NCI-H748 treated with DMSO at 0.1 percent for 48 hours (cell line): ENCODE measurements at places on chromosomes 16 and 17.

- DNase-seq, result no peak
Observed at GRCh38 chr17:35127751-35128514, 6.5 kb downstream of the FNDC8 start.

GRCh38 chr16:50340578-50340977 is 28.2 kb downstream of the BRD7 start:
- no peak for DNase-seq

GRCh38 chr17:82636626-82637598 is 11.3 kb downstream of the WDR45B start:
- DNase-seq, result peak; percentile 99

DNA sequence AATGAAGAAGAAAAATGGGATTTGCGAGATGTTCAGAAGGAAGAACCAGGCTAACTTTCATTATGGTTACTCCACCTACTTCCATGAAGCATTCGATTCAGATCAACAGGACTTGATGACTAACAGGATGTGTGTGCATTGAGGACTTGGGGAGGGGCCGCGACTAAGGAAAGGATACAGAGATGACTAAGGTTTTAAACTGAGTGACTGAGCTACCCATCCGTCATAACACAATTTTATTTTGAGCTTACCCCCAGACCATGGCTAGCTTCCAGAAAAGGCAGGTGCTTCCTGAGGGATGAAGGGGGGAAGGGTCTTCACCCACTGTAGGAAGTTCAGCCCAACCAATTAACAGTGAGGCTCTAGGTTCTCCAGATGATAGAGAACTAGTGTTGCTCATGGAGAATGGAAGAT is 2.5 kb upstream of the CDYL2 start:
- DNase-seq, result no peak

- DNase-seq, result no peak
Observed at GRCh38 chr16:56093055-56093454, 98.2 kb upstream of the GNAO1 start.

DNA sequence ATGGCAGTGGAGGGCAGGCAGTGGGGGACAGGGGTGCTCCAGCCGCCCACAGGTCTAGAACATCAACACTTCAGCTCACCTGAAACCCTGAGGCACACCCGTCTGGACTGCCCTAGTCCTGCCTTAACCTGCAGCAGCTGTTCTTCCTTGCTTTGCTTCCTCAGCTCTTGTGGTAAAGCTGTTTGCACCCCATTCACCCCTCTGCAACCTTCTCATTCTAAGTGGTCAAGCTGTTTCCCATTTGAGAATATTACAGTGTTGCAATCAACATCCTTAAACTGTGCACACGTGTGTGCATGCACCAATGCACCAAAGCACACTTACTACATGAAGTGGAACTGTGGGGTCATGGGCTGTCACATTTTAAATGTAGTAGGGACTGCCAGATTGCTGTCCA is 32.4 kb downstream of the SCNN1B start:
- DNase-seq, result no peak

DNA sequence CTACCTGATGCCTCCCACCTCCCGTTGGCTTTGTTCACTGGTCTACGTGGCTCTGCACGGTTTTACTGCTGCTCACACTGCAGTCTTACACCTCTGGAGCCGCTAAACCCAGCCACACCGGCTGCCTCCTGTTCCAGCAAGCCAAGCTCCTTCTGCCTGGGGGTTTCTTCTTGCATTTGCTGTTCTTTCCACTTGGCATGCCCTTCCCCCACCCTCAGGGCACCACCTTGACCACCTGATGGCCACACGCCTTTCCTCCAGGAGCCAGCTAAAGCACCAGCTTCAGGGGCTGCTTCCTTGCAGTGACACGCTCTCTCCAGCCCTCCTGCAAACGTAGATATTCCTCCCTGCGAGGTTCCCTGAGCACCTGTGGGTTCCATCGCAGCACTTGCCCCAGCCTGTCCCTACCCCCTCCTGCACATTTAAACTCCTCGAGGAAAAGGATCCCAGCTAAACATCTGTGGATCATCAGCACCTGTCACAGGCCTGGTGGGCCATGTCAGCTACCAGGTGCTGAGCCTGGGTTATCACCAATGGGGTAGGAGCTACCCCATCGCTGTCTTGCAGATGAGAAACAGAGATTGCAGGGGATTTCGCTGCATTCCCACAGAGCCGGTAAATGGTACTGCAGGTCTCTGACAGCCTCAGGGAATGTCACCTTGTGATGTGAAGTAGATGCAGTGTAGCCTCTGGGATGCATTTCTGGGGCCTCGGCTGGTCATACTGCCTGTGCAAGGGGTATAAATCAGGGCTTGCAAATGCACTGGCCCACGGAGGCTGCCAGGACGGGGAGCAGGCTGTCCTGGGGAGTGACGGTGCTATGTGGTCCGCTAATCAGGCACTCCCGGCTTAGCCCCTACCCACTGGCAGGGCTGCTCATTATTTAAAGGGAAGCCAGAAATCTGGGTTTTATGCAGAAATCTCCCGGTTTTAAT is 285.2 kb downstream of the CPPED1 start:
- DNase-seq, result no peak

DNA sequence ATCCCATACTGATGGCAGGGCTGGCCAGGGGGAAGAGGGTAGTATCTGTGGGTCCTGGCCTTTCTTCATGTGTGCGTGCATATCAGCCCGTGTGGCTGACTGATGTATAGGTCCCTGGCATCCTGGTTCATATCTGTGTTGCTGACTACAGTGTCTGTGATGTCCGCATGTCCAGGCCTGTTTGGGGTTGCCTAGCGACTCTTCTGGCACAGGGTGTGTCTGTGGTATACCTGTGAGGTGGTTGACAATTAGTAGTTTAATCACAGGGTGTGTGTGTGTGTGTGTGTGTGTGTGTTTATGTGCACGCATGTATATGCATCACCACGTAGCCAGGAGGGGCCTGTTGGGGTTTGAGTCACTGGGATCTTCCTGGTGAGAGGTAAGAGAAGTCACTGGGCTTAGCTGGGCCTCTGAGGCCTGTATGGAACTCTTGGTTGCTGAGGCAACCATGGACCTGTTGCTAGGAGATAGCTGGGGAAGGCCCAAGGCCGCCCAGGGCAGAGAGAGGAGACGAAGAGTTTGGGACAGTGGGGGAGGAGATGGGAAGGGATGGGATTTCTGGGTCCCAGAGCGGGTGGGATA is 603 bp upstream of the TMEM95 start:
- DNase-seq, result peak; percentile 69

DNA sequence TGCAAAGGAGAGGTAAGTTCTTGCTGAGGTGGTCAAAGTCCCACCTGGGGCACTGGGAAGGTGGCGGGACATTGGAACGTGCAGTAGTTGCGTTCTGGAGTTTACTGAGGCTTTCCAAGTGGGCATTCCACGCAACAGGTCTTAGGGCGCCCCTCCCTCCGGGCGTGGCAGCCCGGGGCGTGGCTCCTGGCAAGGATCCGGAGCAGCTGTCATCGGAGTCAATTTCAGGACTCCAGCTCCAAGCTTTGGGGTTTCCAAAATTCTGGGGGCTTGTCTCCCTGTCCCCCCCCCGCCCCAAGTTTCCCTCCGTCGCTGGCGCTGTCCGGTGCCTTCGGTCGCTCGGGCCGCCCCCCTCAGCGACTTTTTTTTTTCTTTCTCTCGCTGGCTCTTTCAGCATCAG is 43.1 kb upstream of the AMZ2 start:
- peak; percentile 4 for DNase-seq

DNA sequence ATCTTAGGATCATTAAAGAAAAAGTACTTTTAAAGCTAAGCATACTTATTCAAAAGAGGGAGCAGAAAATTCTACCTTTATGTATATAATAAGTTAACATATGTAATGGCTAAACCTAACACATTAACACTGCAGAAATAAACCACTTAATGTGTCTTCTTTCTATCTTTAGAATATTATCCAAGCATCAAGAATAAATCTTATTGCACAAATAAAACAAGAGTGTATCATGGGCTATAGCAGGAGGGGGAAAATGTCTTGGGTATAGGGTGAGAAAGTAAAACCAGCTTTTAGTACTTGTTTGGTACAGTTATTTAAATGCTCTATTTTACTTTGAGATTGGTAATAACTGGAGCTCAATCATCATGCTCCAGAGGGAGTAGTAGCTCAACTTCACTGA is 10.9 kb downstream of the PRKCA start:
- no peak for DNase-seq

DNA sequence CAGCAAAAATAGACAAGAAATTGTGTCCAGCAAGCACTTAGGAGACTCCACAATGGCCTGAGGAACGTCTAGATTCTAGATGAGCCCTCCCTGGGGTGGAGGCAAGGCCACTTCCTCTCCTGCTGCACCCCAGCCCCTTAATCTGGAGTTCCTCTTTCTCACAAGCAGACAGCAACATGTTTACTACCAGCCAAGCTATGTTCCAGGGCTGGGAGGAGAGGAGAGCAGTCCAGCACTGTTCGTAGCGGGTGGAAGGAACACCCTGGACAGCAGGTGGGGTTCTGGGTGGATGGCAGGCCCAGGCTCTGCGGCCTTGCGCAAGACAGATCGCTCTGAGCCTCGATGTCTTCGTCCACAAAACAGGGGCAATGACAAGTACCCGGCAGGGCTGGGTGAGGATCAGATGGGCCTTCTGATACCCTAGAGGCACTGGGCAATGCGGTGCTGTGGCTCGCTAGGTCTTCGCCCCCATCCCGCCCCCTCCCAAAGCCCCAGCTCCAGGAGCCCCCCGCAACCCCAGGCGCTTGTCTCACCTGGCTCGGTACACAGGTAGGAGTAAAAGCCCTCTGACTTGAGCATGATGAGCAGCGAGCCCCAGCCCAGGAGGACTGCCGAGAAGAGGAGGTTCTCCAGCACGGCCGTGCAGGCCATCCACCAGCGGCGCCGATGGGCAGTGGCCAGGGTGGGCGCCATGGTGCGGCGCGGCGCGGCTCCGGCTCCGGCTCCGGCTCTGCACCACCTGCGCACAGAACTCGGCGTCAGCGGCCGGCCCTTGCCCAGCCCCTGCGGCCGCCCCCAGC is 1.3 kb downstream of the SLC43A2 start:
- DNase-seq, result no peak

- no peak for DNase-seq
Observed at GRCh38 chr17:40491486-40491885, 9.9 kb downstream of the TNS4 start.

DNA sequence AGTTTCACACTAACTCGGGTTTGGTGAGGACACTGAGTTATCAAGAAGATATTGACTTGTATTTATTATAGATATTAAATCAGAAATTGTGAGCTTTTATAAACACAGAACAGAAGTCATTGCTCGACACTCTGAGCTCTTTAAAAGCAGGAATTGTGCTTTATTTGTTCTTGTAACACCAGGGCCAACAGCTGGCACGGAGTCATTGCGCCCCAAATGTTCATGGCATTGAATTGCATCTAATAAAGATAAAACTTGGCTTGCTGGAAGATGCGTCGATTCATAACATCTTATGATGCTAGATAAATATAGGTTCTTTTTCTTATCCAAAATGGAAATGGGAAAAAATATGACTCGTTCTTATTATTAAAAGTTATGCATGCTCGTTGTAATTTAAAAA is 11.8 kb upstream of the MLYCD start:
- DNase-seq, result no peak

DNA sequence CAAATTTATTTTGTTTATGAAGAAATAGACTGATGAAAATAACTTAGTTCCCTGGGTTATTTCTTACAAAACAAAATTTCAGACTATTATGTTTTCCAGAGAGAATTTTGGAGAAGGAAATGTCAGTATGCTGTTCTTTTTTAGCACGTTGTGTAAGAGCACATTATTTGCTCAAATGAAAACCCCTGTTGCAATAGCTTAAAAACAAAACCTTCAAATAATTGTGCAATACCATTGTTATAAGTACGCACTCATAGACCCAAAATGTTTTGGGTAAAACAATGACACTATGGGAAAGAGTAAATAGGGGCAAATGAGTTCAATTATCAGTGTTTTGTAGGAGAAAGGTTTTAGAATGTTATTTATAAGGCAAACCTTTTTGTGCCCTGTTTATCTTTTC is 18.2 kb downstream of the VMP1 start:
- no peak for DNase-seq

- DNase-seq, result no peak
Observed at GRCh38 chr17:20026960-20027359, 17.8 kb downstream of the SPECC1 start.

GRCh38 chr17:81034779-81035520 is at the start of gene BAIAP2:
Gene BAIAP2 (plus strand): TSS chr17:81035151. CDS start chr17:81035255, 104 bp downstream.
- peak; percentile 60 for DNase-seq

GRCh38 chr17:49881054-49881402 is 33.2 kb upstream of the TAC4 start:
- DNase-seq, result no peak

DNA sequence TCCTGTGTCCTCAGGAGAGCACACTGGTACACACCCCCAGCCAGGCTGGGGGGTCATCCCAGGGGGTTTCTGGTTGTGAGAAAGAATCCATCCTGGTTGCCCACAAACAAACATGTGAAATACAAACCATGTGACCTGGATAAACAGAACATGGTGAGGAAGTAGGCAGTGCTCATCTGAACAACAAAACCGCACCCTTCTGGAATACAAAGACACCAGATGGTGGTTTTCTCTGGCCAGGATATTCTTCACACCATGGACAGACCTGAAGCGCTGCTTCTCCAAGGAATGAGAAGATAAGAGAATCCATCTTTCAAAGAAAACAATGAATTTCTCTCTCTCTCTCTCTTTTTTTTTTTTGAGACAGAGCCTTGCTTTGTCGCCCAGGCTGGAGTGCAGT is 302.3 kb downstream of the SLC39A11 start:
- no peak for DNase-seq

GRCh38 chr17:8630227-8630801 is at the start of gene MYH10:
Gene MYH10 (minus strand): TSS chr17:8630725. CDS start chr17:8623246, 7,479 bp downstream.
- no peak for DNase-seq

- DNase-seq, result no peak
Observed at GRCh38 chr16:88922114-88922825, 54.7 kb downstream of the CBFA2T3 start.

DNA sequence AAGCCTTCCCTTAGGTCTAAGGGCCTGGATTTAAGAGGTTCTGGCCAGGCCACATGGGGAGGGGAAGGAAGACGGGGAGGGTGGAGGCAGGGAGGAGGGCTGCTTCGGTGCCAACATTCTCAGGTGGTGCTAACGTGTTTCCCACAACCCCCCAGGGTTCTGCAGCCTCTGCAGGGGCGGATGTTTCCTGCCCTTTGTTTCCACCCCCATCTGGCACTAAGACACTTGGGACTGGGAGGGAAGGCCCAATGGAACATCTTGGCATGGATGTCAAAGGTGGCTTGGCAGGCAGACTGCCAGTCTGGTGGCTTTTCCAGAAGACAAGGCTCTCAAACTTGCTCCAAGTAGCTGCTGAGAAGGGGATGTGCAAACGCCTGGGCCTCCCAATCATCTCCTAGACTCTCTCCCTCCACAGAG is 12.7 kb downstream of the HIC1 start:
- no peak for DNase-seq

GRCh38 chr16:84532291-84532724 is 27.8 kb upstream of the MEAK7 start:
- DNase-seq, result no peak

DNA sequence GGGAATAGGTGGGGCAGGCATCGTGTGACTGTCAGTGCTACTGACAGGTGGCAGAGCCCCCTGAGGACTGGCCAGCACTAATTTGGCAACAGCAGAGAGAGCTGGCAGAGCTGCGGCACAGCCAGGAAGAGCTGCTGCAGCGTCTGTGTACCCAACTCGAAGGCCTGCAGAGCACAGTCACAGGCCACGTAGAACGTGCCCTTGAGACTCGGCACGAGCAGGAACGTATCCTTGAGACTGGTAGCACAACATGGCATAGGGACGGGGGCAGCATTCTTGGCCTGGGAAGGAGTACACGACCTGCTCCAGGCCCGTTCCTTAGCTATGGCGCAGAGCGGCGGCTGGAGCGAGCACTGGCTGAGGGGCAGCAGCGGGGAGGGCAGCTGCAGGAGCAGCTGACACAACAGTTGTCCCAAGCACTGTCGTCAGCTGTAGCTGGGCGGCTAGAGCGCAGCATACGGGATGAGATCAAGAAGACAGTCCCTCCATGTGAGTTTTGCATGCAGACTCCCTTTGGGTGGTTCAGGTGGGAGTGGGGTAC is 3.0 kb upstream of the NRN1L start:
- no peak for DNase-seq
